Tibial artery (tissue), 4 donors: ENCODE measurements at places on chromosomes 5 and 9.

GRCh38 chr9:122168356-122168755 lies 8.6 kb downstream of the MORN5 start:
- H3K36me3 ChIP-seq: no peaks in the 10 kb centered on the region
- H3K27ac ChIP-seq: no peak overlapping the region
- no peaks in the 10 kb centered on the region for H3K4me1 ChIP-seq
- H3K27me3 ChIP-seq: no peaks in the 10 kb centered on the region
- no peak overlapping the region for H3K4me3 ChIP-seq

GRCh38 chr5:32679218-32679617 lies 31.9 kb upstream of the NPR3 start:
- H3K27ac ChIP-seq: no peak overlapping the region
- no peak for DNase-seq
- H3K27me3 ChIP-seq: no peaks in the 10 kb centered on the region
- no peak overlapping the region for H3K4me3 ChIP-seq
- H3K36me3 ChIP-seq: no peaks in the 10 kb centered on the region

DNA sequence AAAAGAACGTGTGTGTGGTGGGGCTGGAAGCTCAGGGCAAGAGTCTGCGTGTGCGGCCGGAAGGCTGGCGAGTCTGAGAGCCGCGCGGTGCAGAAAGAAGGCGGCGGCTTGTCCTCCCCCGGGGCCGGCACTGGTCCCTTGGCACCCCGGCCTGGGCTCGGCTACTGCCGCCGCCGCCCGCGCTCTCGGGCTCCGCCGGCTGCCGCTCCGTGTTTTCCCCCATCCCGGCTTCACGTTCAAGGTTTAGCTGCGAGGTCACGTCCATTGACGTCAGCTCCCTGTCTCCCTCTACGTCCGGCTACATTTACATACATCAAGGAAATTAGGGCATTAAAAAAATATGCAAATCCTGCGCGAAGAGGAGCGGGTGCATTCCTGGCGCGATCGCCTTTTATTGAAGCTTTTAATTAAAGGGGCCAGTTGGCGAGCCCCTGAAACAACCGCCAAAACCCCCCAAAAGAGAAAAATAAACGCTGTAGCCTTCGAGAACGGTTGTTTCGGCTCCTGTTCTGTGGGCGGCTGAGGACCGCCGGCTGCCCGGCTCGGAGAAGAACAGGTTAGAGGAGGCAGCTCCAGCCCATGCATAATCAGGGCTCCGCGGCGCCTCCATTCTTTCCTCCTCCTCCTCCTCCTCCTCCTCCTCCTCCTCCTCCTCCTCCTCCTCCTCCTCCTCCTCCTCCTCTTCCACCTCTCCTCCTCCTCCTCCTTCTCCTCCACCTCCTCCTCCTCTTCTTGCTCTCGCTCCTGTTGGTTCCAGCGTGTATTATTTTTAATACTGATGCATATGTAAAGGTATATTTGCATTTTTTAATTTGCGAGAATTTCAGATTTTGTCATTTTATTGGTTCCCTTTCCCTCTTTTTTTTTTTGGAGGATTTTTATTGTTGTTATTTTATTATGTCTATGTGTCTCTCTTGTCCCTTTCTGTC lies 207.0 kb downstream of the MEF2C start:
- peak overlapping the region; percentile 27 for H3K4me3 ChIP-seq
- no peak for DNase-seq
- H3K36me3 ChIP-seq: no peaks in the 10 kb centered on the region
- no peaks in the 10 kb centered on the region for H3K4me1 ChIP-seq
- no peak overlapping the region for H3K27ac ChIP-seq
- peaks cover 98% of the 10 kb centered on the region for H3K27me3 ChIP-seq

- no peaks in the 10 kb centered on the region for H3K36me3 ChIP-seq
- H3K27ac ChIP-seq: no peak overlapping the region
- no peaks in the 10 kb centered on the region for H3K27me3 ChIP-seq
- H3K4me3 ChIP-seq: no peak overlapping the region
Measured at GRCh38 chr5:171436804-171437285, 17.4 kb downstream of the FGF18 start.

GRCh38 chr5:28495876-28496275 lies 1457.5 kb upstream of the CDH9 start:
- no peak overlapping the region for H3K27ac ChIP-seq
- H3K36me3 ChIP-seq: no peaks in the 10 kb centered on the region
- no peaks in the 10 kb centered on the region for H3K4me1 ChIP-seq

DNA sequence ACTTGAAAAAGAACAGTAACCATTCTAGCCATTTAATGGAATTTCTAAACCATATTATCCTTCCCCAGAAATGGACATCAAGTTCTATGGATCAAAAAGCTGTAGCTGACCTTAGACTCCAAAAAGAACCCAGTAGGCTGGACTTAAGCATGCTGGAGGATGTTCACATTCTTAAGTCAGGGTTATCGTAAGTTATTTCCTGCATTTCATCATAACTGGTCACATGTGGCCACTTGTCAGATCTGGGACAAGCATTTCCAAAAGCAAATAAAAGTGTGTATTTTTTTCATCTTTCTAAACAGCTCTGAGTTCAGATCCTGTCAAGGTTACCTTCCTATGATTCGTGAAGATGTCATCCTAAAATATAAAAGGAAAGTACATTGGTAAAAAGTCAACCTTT lies 274.5 kb upstream of the PTGER4 start:
- no peaks in the 10 kb centered on the region for H3K27me3 ChIP-seq
- H3K4me3 ChIP-seq: no peak overlapping the region
- no peaks in the 10 kb centered on the region for H3K36me3 ChIP-seq
- no peak overlapping the region for H3K27ac ChIP-seq
- no peak for DNase-seq
- H3K4me1 ChIP-seq: no peaks in the 10 kb centered on the region

DNA sequence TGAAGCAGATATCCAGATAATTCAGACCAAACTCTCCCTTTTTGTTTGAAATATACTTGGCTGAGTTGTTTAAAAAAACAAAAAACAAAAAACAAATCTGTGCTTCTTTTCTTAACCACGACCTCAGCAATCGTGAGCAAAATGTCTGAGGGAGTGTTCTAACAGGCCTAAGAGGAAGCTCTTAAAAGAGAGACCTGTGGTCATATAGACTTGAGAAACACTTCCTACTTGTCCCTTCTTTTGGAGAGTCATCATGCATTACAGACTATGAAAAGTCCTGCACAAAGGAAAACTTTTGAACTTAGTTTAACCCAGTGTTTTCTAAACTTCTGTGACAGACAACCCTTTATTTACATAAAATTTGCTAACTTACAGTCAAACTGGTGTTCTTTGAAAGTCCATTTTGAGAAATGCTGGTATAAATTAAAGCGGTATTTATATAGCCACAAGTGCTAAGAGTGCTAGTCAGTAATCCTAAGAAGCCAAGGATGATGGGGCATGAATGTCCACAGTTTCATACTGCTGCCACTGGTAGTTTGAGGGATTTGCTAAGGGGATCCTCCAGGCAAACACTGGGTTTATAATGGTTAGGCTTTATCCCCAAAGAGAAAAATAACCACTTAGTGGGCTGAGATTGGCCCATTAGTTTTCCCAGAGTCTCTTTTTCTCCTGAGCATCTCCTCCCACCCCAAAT lies 199.8 kb downstream of the LRRC70 start:
- H3K27me3 ChIP-seq: no peaks in the 10 kb centered on the region
- H3K4me3 ChIP-seq: no peak overlapping the region
- no peaks in the 10 kb centered on the region for H3K36me3 ChIP-seq
- DNase-seq: no peak

GRCh38 chr5:134554319-134555222 lies 29.1 kb downstream of the JADE2 start:
- H3K4me1 ChIP-seq: peaks cover 50% of the 10 kb centered on the region
- peak; percentile 68 for DNase-seq
- peaks cover 72% of the 10 kb centered on the region for H3K36me3 ChIP-seq

GRCh38 chr5:143165049-143165880 lies 238.2 kb downstream of the NR3C1 start:
- H3K4me1 ChIP-seq: no peaks in the 10 kb centered on the region
- H3K36me3 ChIP-seq: no peaks in the 10 kb centered on the region
- H3K27me3 ChIP-seq: no peaks in the 10 kb centered on the region
- DNase-seq: no peak
- no peak overlapping the region for H3K27ac ChIP-seq

DNA sequence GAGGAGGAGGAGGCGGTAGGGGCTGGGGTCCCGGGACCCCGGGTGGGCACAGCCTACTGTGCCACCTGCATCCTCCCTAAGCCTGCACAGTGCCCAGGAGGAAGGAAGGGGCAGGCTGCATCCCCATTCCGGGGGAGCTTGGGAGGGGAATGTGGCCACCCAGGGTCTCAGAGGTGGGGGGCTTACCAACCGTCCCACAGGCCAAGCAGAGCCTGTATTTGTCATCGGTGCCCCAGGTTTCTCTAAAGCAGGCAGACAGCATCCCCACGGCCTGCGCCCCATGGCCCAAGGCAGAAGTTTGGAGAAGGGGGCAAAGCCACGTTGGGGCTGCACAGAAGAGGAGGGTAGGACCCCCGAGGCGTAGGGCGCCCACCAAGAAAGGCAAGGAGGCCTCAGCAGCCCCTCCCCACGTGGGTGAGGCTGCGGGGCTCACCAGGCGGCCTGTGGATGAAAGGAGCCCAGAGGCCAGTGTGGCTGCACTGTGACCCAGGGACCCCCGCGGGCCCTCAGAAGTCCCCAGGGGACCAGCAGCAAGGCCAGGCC lies 507 bp upstream of the GPSM1 start:
- H3K4me3 ChIP-seq: peak overlapping the region; percentile 87
- no peaks in the 10 kb centered on the region for H3K27me3 ChIP-seq
- no peak for DNase-seq
- H3K4me1 ChIP-seq: peaks cover 34% of the 10 kb centered on the region

DNA sequence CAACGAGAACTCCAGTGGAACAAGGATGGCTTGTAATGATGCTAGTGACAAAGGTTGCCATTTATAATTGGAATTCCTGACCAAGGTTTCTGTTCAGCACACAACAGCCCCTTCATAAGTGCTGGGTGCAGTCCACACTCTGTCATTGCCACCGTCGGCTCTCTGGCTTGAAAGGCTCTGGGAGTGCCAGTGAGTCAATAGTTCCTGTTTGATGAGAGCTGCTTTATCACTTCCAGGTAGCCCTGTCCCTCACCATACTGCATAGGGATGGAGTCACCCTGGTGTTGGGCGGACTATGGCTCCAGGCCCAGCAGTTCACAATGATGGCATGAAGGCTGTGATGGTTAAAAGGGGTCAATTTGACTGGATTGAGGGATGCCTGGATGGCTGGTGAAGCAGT lies 34.6 kb upstream of the SEMA4D start:
- H3K27ac ChIP-seq: no peak overlapping the region
- H3K4me3 ChIP-seq: no peak overlapping the region
- H3K36me3 ChIP-seq: no peaks in the 10 kb centered on the region
- H3K27me3 ChIP-seq: no peaks in the 10 kb centered on the region

GRCh38 chr9:127159325-127159801 lies 36.9 kb upstream of the ANGPTL2 start:
- H3K36me3 ChIP-seq: no peaks in the 10 kb centered on the region
- DNase-seq: no peak
- peaks cover 9% of the 10 kb centered on the region for H3K4me1 ChIP-seq
- H3K27ac ChIP-seq: no peak overlapping the region
- H3K4me3 ChIP-seq: no peak overlapping the region
- H3K27me3 ChIP-seq: no peaks in the 10 kb centered on the region

DNA sequence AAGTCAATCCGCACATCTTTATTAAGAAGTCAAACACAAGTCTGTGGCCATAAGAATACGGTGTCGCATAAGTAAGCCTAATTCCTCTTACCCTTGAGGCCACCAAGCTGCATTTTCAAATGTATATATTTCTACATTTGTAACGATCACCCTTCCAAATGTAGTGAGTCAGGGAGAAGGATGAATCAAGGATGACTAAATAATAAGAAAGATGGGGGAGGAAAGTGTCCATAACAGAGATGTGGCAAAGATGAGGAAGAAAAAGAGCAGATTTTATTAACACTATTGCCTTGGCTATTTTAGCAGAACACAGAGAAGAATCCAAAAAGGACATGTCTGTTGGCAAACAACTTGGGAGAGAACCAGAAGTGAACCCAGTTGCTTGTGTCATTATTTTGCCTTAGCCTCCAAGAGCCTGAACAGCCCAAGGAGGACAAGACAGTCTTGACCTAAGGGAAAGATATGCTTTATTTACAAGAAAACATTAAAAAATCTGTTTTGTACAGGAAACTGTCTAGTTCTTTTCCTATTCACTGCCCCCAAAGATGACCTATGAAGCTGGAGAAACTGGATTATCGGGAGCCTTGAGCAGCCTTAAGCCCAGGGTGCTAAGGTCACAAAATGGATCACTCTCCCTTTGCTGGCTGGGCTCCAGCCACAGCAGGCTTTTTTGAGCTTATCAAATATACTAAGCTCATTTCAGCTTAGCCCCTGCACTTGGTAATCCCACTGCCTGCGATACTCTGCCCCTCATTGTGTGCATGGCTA lies 101.5 kb downstream of the PLCXD3 start:
- H3K27me3 ChIP-seq: no peaks in the 10 kb centered on the region
- no peak overlapping the region for H3K27ac ChIP-seq
- H3K36me3 ChIP-seq: no peaks in the 10 kb centered on the region
